ENCODE measurements at places on chromosomes 6 and 20.
A peak's percentile ranks its signal among the peaks of the same experiment; 100 is the strongest.

DNA sequence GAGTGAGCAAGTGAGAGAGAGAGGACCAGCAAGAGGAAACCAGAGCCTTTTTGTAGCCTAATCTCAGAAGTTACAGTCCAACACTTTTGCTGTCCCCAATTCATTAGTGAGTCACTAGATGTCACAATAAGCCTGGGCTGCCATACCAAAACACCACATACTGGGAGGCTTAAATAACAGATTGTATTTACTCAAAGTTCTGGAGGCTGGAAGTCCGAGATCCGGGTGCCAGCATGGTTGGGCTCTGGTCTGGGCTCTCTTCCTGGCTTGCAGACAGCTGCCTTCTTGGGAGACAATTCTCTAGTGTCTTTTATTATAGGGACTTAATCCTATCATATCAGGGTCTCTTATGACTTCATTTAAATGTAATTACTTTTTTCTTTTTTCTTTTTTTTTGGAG, 50.7 kb upstream of the FERMT1 start:
- no peak for DNase-seq

- no peak for DNase-seq
Measured at GRCh38 chr20:57478176-57478575, 46.8 kb downstream of the CTCFL start.

- no peak for DNase-seq
Measured at GRCh38 chr6:126429866-126430265, 90.0 kb downstream of the CENPW start.

DNA sequence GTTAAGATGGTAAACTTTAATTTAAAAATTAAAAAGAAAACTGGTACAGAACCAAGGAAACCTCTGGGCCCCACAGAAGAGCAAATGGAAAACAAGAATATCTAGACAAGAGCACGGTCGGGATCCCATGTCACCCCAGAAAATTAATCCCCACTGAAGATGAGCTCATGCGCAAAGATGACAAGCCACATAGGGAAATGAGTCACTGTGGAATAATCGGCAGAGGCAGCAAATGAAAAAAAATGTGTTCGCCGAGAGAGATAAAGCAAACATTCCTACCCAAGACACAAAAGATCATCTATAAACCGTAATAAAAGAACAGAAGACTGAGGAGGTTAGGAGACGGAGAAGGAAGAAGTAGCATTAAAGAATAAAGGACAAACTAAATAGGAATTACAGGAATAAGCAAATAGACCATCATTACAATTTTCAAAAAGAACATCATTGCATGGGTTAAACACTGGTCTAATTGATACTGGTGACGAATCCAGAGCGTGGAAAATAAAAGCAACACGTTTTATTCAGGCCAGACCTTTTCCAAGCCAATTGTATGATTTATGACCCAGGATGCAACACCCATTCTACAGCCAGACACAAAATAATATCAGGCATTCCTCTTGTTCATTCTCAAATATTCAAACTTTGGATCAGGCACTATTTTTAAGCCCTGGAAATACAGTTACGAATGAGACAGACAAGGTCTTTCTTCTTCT, 138.0 kb upstream of the ARID1B start:
- DNase-seq: no peak

DNA sequence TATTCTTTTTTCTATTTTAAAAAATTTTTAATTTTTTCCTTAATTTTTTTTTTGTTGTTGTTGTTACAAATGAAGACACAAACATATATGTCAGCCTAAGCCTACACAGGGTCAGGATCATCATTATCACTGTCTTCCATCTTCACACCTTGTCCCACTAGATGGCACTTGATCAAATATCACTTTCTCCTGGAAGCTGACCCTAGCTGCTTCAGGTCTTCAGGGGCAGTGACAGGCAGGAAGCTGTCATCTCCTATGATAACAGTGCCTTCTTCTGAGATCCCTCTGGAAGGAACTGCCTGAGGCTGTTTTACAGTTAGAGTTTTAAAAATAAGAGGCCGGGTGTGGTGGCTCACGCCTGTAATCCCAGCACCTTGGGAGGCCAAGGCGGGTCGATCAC, 70.2 kb upstream of the EEF1E1 start:
- DNase-seq: peak; percentile 15

DNA sequence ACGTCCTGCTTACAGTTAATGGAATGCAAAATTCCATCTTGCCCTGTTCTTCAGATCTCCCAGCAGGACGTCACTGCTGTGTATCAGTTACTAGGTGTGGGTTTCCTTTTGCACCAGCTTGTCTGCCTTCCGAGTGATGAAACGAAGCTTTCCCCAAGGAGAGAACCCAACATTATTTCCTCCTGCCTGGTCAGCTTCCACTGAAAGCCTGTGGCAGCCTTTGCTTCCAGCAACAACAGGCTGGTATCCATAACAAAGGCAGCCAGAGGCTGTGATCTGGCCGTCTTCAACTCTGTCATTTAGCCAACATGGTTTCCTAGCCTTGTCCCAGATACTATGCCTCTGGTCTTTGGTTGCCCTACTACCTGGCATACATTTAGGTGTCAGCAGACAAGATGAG, 78.9 kb upstream of the HEY2 start:
- no peak for DNase-seq

Measured in AML-193 (cell line).